ENCODE measurements at places on chromosomes 5 and 9.

DNA sequence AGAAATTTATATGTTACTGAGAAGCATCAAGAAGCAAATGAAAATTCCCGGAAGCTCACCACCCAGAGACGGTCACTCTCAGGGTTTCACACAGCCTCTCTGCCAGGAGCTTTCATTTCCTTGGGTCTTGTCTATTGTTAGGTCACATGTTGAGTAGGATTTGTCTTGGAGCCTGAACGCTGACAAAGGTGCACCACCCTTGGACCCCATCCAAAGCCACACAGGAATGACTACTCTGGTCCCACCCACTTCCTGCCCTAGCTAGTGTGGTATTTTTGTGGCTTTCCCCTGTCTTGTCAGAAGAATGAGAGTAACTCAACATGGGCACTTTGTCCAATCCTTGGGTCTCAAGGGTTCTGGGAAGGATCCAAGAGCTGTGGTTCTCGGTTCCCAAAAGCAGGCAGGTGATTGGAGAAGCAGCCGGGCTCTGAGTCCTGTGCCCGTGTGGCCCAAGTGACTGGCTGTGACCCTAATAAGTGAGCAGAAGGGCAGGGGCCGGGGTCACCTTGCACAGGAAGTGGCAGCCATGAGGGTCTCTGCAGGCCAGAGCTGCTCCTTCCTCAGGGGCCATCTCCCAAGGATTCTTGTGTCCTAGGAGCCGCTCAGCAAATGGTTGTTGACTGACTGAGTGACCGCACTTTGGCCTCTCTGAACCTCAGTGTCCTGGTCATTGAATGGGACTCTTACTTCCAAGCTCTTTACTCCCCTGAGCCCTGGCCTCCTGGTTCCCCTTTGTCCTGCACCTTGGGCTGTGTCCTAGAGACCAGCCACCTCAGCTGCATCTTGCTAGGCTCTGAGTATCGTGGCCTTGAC lies 6.9 kb downstream of the FGD3 start:
- DNase-seq, result no peak

DNA sequence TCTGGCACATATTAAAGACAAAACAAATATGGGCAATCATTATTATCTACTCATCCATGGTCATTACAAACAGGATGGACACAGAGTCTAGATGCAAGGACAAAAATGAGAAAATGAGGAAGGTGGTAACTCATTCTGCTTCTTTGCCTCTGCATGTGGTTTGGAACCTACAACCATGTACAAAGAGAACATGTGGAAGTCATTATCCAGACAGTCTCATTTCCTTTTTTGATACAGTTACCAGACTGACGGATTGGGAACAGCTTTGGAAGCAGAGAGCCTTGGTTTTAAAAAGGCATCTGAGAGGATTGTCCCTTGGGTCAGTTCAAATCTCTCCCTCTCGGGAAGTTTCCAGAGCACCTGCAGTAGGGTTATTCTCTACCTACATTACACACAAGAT lies 433.4 kb upstream of the TNC start:
- DNase-seq, result no peak

GRCh38 chr9:36504156-36504555 lies 68.5 kb upstream of the MELK start:
- DNase-seq, result no peak

DNA sequence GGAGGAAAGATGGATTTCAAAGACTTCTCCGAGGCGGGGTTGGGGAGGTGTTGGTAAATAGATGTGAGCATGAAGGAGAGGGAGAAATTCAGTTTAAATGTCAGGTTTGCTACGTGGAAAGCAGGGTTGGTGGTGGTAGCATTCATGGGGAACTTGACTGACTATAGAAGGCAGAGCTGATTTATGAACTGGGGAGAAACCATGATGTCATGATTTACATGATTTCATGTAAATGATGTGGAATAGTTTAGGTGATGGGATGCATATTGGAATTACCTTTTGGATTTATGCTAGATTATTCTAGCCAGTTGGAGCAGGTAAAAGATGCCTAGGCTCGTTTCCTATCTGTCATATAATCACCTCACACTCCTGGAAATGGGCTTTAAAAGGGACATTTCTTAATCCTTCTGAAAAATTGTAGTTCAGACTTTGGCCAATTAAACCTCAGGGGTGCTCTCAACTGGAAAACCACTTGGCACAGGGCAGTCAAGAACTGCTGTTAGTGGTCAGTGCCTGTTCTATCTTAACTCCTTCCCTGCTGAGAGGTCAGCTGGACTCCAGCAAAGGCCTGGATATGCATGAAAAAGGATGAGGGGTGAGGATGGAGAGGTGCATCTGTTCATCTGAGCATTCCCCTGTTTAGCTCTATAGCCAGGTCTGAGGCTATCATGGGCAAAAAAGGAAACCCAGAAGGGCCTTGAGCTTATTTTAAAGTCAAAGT lies 50.1 kb upstream of the BASP1 start:
- DNase-seq, result no peak

DNA sequence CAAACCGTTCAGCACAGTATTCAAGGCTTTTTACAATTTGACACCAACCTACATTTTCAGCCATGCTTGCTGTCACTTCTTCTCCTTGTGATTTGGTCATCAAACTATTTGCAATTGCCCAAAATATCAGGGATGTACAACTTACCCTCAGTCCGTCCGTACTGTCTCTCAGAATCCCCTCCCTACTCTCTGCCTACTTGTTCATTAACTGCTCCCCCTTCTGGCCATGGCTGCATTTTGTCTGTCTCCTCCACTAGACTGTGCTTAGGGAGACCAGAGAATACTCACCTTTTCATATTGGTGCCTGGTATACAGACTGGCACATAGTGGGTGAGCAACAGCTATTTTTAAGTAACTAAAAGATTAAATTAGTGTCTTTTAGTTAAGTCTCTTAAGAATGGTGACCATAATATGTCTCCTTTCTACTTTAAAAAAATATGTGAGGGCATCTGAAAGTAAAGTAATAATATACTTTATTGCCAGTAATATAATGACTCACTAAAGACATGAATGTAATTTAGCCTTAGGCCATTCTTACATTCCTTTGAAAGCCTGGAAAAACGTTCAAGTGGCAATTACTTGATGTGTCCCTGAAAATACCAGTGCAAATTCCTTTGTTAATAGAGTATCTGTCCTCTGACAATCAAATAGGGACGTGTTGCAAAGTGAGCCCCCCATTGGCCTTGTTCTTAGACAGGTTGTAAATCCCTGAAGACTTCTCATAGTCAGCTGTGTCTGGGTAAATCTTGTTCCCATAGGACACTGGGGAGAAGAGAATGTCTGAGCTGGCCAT lies 27.8 kb downstream of the PRLR start:
- DNase-seq, result no peak

DNA sequence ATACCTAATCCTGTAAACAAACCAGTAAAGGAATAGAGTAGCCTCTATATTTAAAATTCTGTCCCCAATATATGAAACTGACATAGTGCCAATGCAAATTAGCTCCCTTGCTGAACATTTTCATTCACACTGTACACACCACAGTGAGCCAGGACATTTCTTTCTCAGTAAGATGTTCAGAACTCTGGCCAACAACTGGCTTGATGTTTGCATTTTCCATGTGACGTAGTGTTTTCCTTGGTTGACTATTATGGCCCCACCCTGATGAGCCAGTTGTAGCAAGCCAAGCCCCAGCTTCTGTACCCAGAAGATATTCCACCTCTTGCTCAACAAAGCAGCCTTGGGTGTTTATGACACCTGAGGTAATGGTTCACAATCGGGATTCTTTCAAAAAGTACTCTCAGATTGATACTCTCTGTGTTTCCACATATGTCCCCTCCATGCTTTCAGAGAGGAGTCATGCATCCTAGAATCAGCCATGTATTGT lies 17.7 kb upstream of the ANXA1 start:
- no peak for DNase-seq

- DNase-seq, result no peak
These were observed 7.4 kb downstream of the SLC36A2 start for GRCh38 chr5:151340004-151340403.

GRCh38 chr9:112032743-112033142 lies 136.1 kb downstream of the UGCG start:
- DNase-seq, result no peak

DNA sequence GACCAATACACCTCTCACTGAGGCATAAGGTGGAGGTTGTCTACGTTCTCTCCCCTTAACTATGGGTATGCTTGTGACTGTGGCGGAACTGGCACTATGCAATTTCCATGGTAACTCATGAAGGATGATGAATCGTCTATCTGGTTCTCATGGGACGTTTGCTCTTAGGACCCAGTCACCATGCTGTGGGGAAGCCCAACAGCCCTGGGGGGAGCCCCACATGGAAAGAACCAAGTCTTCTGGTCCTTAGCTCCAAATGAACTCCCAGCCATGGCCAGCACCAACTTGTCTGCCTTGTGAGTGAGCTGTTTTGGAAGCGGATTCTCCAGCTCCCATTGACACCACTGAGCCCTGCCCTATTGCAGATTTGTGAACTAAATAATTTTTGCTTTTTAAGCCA lies 188.7 kb upstream of the S1PR3 start:
- DNase-seq, result no peak

GRCh38 chr9:116985596-116985995 lies 298.5 kb downstream of the TRIM32 start:
- DNase-seq, result no peak

GRCh38 chr5:39190311-39191102 lies 28.9 kb downstream of the FYB1 start:
- no peak for DNase-seq

GRCh38 chr5:81854915-81855314 lies 104.0 kb upstream of the SSBP2 start:
- DNase-seq, result peak; percentile 71
